ENCODE measurements at places on chromosomes 11 and 22.

DNA sequence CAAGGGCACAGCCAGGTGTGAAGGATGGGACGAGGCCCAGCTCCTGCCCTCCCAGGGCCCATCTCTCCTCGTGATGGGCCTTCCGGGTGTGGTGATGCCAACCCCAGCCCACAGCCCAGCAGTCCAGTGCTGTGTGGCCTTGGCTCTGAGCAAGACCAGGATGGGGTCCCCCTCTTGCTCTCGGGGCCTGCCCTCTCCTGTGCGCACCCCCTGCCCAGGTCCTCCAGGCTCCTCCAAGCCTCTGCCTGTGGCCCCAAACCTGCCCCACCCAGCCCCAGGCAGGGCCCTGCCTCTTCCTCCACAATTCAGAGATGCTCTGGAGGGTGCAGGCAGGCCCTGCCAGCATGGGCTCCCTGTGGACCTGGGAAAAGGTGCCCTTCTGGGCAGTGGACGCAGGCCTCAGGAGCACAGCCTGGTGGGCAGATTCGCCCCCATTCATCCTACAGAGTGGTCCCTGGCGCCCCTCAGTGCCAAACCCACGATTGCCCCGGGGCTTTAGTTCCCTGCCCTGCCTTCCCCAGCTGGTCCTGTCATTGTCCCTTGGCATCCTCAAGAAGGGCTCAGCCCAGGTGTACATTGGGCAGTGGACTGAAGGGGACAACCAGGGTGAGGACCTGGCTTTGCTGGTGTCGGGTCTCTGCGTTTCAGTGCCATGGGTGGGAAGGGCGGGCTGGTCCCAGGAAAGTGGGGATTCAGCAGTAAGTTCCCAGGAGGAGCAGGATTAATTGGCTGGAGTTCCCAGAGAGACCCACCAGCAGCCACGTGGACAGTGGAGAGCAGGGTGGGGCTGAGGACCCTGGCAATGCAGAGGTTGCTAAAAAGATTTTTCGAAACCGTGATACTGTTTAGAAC, 19.8 kb downstream of the EIF1AD start:
- no peak for DNase-seq

DNA sequence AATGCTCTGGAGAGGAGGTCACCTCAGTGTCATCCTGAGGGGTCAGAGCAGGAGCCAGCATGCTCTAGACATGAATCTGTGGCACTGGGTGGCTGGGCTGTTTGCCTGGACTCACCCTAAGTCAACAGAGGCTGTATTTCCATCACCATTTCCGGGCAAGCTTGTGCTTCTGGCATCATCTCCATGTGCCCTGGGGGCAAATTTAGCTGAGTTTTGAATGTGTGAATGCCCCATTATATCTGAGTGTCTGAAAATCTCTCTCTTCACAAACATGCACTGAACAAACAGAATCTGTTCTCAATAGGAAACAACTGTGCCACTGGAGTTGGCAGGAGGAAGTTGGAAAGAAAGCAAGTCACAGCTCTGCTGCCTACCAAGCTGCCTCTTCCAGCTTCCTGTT, 356.2 kb downstream of the GRM5 start:
- DNase-seq, result no peak

- DNase-seq, result no peak
Observed at GRCh38 chr22:46074771-46075551, 75.4 kb upstream of the PPARA start.

DNA sequence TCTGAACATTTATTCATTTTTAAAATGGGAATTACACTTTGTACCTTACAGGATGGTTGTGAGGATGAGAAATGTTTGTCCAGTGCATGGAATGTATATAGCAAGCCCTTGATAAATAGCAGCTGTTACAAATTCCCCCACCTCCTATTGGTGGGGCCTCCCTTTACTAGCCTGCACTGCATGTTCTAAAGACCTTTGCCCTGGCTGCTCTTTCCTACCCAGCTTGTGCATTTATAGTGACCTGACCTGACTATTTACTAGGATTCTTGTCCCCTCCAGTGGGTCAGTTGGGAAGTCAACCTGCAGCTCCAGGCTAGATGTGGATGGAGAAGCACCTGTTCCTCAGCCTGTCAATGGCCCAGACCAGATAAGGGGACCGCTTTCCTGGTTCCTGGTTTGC, 180.3 kb downstream of the HIPK3 start:
- DNase-seq, result no peak

GRCh38 chr11:82546661-82547557, 186.8 kb downstream of the FAM181B start:
- no peak for DNase-seq

GRCh38 chr11:74870485-74870884, 78.4 kb downstream of the XRRA1 start:
- no peak for DNase-seq

DNA sequence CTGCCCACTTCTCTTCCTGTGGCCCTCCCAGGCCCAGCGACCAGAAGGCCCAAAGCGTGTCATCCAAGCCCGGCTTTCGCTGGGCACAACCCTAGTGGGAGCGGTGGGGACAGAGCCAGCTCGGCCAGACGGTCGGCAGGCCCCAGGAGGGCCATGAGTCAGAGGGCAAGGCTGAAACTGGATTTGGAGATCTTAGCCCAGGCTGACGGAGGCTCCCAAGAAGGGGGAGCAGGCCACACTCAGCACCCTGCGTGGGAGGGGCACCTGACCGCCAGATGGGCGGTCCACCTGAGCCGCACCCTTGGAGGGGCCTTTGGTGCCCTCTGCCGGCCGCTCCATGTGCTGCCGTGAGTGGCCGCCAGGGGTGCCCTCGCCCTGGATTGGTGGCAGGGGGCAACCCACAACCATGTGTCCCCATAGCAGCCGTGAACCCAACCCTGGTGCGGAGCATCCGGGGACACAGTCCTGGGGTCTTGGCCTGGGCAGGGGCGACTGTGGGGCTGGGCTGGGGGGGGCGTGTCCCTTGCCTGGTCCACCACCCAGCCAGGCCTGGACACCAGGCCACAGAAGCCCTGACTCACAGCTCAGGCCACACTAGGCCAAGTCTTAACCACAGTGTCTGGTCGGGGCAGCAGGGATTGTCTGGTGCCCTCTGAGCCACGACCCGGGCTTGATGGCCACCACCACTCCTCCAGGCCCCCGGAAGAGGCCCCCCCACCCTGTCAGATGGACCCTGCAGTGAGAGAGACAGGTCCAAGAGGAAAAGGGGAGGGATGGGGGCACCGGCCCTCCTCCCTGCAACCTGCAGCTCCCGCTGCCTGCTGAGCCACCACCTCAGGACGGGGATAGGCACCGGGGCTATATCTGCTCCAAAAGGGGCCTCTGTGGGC, 19.2 kb upstream of the TALDO1 start:
- peak; percentile 86 for DNase-seq

GRCh38 chr22:30116362-30117117, 36.3 kb downstream of the HORMAD2 start:
- no peak for DNase-seq

GRCh38 chr11:64620381-64620971, 29.5 kb downstream of the SLC22A12 start:
- DNase-seq, result no peak

DNA sequence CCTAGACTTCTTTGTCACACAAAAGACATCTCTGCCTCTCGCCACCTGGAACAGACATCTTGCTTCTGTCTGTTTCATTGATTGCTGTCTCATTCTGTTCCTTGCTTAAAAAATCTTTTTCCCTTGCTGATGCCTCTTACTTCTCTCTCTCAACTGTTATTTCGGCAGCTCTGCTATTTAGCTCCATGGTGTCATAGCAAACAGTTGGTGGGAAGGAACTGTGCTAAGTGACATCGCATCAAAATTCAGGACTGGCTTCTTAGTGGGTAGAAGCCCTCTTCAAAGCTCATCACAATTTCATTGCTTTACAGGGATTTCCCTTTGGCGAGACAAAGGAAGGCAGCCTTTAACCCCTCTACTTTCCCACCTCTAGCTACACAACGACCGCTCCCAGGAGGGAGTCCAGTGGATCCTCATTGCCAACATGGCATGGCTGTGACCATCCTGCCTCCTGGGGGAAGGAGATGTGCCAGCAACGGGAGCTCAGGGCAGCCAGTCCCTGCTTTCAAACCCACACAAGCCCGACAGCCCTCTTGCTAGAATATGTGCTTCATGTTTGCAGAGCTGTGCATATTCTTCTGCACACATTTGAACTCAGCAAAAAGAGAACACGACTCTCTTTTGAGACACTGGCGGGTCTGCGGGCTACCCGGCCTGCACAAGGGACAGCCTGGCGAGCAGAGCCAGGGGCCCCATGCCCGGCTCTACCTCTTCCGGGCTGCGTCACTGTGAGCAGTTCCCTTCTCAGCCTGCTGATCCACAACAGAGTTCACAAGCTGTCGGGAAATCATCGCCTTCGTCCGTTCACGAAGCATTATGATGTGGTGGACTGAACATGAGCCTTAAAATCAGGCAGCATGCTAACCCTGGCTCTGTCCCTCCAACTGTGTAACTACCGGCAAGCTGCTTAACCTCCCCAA, 51.1 kb upstream of the JAM3 start:
- DNase-seq, result no peak

DNA sequence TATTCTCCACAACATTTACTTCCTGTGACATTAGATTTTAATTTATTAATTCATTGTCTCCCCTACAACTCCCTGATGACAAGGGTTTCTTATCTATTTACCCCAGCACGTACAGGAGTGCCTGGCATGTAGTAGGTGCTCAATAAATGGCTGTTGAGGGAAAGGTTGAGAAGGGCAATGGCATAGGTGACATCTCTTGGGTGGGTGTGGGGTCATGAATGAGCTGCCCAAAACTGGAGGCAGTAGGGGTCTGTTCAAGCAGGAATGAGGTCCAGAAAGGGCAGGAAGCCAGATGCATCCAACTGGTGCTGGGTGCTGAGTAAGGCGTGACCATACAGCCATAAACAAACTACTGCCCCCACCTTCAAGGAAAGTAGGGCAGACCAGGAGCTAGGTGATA, 2.8 kb downstream of the VWCE start:
- no peak for DNase-seq

GRCh38 chr11:74739546-74740270, 8.5 kb upstream of the CHRDL2 start:
- DNase-seq, result no peak

- DNase-seq, result no peak
Observed at GRCh38 chr11:131353766-131354165, 16.6 kb upstream of the NTM start.

GRCh38 chr22:19037282-19038163, 84.7 kb downstream of the DGCR2 start:
- peak; percentile 24 for DNase-seq

- DNase-seq, result no peak
Observed at GRCh38 chr22:34688825-34689224, 377.1 kb upstream of the ISX start.

- no peak for DNase-seq
Observed at GRCh38 chr11:95093548-95093947, 3.9 kb downstream of the ENDOD1 start.

GRCh38 chr11:30422447-30423278, 99.8 kb downstream of the ARL14EP start:
- DNase-seq, result no peak

DNA sequence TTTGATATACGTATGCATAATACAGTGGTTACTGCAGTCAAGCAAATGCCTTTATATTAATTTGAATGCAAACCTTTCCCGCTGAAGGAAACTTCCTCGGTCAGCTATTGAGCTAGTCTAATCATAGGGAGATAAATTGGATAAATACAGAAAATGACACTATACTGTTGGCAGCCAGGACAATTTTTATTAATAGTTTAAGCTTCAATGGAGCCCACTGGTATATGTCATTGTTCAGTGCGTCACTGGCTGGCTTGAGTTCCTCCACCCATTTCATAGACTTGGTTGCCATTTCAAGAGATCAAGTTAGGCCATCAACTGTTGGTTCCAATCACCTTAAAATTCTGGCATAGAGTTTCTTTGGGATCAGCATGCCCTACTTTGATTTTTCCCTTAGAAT, 32.5 kb upstream of the DNAJB7 start:
- DNase-seq, result no peak

- no peak for DNase-seq
Observed at GRCh38 chr11:61134801-61135257, 26.4 kb downstream of the VPS37C start.

GRCh38 chr11:16001899-16002426, 354.4 kb downstream of the SOX6 start:
- DNase-seq, result no peak

DNA sequence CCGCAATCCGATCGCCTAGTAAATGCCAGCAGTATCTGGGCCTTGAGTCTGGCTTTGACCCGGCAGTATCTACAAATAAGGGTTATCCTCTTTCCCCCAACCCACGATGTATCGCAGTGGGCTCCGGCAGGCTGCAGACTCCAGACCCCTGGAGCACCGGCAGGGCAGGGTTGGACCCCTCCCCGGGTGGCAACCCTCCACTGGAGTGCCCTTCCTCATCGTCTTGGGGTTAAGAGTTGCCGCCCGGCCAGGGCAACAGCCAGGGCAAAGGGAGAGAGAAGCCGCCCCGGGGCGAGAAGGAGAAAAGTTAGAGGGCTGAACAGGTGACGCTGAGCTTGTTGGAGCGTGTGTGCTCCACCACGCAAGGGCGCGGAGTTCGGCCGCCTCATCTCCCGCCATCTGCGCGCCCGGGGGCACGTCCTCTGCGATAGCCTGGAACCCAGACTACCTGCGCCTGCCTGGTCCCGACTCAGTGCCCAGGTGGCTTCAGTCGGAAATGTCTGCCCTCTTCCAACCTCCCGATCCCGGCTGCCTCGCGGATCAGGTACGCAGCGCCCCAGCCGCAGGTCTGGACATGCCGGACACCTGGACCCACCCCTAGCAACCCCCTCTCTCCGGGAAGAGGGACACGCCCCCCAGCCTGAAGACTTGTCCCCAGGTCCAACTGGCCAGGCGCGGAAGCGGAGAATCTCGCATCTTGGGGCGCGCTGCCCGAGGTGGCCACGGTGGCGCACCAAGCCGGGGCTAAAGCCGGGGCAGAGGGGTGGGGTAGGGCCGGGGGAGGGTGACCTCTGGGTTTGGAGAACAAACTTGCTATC, 1.2 kb downstream of the DSCAML1 start:
- no peak for DNase-seq

DNA sequence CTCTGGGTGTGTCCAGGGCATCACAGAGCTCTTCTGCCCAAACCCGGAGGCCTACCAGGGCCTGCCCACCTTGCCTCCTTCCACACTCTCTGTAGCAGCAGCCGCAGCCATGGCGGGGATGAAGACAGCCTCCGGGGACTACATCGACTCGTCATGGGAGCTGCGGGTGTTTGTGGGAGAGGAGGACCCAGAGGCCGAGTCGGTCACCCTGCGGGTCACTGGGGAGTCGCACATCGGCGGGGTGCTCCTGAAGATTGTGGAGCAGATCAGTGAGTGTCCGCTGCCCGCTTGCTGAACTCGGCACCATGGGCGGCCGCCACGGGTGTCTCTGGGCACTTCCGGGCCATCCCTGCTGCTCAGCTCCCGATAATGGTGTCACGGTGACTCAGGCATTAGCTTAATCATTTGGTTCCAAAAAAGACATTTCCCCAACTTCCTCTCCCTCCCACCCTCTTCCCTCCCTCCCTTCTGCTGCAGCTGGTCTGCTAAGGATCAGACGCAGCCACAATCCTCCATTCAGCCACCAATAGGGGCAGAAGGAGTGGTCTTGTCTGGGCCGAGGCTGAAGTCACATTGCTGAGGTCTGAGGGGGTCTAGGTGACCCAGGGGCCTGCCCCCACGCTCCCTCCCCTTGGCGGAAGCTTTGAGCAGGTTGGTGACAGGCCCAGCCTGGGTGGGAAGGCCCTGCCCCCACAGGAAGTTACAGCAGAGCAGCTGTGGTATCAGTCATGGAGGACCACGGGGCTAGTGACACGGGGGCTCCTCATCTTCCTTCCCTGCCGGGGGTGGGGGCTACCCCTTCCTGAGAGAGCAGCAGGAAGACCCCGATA, 950 bp downstream of the FERMT3 start:
- DNase-seq, result peak; percentile 76

- no peak for DNase-seq
Observed at GRCh38 chr22:27237080-27237741, 564.3 kb downstream of the MN1 start.
